Esophagus muscularis mucosa (tissue), 4 donors: ENCODE measurements at places on chromosomes 16 and 17.

DNA sequence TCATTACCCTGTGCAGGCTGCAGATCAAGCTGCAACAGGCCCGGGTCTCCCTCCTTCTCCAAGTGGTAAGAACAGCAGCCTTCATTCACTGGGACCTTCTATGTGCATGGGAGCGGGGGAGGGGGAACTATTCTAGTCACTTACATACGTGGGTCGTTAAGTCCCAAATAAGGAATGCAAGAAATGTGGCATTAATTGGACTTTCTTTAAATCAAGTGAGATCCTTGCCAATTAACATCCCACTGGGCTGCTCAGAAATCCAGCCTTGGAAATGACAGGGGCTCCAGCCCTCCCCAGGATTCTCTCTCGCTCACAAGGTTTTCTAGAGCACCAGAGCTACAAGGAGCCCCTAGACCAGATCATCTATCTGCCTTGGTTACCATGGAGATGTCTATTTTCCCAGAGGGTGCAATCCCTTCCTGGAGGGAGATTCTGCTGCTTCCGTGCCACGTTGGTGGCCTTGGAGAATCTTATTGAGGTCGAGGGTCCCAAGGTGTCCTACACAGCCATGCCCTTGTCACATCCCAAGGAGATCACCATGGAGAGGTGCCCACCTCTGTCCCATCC lies 5.2 kb upstream of the EIF1 start:
- no peak for DNase-seq

- no peak for DNase-seq
Measured at GRCh38 chr17:57949649-57950048, 5.6 kb downstream of the CUEDC1 start.

GRCh38 chr16:51404386-51404785 lies 253.3 kb upstream of the SALL1 start:
- no peak for DNase-seq

GRCh38 chr17:44916781-44917241 lies 1.5 kb upstream of the GFAP start:
- no peak for DNase-seq

DNA sequence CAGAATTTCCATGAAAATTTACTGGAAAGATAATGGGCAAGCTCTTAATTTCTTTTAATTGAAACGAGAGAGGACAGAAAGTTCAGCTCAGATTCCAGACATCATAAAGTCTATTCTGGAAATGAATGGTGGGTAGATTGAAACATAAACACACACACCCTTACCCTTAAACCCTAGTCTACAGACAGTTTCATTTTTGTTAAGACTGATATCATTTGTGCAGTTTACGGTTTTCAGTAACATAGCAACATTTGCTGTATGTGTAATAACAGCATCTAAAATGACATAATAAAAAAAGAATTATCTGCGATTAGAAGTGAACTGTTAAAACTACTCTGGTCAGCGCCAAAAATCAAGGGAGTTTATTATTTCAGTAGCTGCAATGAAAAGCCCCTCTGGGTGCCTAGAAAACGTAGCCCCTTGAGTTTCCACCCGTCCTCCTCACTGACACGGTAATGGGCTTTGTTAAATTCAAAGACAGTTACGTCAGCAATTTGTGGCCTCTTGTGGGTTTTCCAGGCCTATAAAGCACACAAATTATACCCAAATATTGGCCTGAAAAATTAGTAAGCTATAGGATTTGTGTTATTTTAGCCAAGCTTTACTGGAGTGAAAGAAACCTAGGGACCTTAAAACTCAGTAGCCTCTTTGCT lies 520.6 kb upstream of the SOX9 start:
- no peak for DNase-seq

GRCh38 chr16:75086281-75086680 lies 30.3 kb downstream of the LDHD start:
- DNase-seq: no peak
